CD14-positive monocyte (primary cell): ENCODE measurements at places on chromosomes 7 and 10.
A peak's percentile ranks its signal among the peaks of the same experiment; 100 is the strongest.

- no peak for DNase-seq
Measured at GRCh38 chr10:32125023-32125422, 68.8 kb upstream of the KIF5B start.

DNA sequence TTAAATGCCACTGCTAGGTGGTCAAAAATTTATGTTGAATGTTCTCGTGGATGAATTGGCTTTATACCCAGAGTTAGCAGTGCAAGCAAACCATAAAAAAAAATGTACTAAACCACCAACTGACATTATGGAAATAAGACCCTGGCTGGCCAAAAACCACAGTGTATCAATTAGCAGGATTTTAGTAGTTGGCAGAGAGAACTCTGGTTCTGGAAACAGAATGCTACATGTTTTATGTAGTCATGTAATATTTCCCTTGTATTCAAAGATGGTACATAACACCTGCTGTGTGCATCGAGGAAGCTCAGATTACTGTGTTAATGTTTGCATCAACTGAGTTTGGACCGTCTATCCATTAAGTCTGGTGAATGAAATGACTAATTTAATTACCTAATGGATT, 618.5 kb downstream of the CCSER2 start:
- DNase-seq = no peak

- peak; percentile 74 for DNase-seq
Measured at GRCh38 chr7:104973909-104974415, 40.0 kb upstream of the KMT2E start.

DNA sequence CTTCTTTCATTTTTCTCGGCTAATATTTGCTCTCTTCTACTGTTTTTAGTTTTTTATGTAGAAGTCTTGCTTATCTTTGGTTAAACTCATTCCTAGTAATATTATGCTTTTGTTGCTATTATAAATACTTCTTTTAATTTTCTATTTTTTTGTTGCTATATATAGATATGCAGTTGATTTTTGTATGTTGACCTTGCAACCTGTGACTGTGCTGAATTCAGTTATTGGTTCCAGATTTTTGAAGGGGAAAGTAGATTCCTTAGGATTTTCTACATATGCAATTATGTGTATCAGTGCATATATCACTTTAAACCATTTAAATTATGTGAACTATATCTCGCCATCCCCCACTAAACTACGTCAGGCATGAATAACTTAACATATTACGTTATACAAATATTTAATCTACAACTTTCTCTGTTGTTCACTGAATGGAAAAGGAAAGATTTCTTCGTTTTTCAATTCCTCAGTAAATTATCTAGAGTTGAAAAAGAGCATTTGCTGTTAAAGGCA, 71.5 kb downstream of the IDE start:
- no peak for DNase-seq

GRCh38 chr7:19665399-19666008, 43.3 kb downstream of the POLR1F start:
- no peak for DNase-seq

DNA sequence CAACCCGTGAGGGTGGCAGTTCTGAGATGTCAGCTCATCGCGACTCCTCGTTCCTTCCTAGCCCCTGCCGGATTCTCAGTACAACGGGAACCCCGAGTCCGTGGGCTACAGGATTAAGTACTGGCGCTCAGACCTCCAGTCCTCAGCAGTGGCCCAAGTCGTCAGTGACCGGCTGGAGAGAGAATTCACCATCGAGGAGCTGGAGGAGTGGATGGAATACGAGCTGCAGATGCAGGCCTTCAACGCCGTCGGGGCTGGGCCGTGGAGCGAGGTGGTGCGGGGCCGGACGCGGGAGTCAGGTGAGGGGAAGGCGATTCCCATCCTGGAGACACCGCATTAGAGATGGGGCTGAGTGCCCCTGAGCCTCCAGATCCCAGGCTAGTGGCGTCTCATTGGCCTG, 568.1 kb upstream of the FOXK1 start:
- no peak for DNase-seq

DNA sequence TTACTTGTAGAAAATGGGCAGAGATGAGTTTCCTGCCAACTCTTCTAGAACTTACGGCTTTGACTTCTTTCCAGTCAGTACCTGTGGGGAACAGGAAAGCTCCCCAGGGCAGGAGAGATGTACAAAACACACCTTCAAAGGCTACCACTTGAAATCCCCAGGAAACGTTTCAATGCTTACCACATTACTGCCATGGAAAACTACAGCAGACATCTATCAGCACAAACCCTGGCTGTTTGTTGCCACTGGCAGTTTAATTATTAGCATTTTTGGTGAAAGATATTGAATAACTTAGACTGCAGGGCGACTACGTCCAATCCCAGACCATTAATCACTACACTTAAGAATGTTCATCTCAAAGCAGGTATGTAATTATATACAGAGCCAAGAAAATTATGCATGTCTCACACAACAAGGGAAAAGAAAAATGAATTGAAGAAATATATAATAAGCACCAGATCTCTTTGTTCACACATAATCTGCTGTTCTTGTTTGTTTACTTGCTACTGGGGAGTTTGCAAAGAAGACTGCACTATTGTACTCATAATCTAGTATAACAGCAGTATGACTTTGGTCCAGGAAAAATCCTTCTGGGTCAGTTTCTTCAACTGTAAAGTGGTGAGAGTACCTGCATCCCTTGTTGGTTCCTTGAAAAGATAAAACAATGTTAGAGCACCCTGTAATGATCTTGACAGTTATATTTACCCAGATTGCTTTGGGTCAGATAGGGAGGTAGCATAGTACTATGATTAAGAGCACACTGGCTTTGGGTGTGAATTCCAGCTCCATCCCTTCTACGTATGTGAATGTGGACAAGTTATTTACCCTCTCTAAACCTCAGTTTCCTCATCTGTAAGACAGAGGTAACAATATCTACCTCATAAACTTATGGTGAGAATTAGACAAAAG, 138.3 kb downstream of the DOCK4 start:
- DNase-seq = no peak

- DNase-seq = no peak
Measured at GRCh38 chr10:81873231-81873931, 1.6 kb upstream of the NRG3 start.

DNA sequence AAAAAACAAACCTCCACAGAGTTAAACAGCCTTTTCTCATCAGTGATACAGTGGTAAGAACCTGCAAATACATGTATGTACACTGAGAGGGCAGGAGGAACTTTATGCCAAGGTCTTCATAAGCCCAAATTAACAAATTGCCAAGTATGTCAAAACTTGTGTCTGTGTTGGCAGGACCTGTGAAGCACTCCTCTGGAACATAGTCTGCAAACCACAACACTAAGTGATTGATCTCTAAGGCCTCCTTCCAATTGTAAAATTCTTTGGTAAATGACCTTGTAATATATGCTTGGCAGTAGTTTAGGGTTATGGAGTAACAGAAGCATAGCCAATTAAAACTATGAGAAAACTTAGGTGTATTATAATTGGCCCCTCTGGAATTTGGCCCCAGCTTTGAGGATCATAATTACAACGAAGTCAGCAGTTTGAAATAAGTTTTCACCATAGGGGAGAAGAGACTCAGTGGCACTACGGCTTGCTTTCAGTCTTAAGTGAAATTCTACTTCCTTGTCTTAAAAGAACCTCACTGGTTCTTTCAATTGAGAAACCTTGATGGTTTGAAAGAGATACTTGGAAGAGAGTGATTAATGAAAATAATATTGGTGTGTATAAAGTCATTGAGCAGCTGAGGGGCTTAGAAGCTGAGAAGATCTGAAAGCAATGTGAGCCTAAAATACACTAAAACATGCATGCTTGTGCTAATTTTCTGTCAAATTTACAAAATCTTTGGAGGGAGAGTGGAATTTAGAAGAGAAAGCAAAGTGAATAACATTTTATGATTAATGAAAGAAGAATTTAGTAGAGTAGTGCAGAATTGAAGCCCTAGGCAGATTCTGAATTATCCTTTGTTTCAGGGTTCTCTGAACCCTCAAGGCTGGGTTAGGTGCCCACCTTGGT, 57.6 kb downstream of the CNNM2 start:
- DNase-seq = no peak

DNA sequence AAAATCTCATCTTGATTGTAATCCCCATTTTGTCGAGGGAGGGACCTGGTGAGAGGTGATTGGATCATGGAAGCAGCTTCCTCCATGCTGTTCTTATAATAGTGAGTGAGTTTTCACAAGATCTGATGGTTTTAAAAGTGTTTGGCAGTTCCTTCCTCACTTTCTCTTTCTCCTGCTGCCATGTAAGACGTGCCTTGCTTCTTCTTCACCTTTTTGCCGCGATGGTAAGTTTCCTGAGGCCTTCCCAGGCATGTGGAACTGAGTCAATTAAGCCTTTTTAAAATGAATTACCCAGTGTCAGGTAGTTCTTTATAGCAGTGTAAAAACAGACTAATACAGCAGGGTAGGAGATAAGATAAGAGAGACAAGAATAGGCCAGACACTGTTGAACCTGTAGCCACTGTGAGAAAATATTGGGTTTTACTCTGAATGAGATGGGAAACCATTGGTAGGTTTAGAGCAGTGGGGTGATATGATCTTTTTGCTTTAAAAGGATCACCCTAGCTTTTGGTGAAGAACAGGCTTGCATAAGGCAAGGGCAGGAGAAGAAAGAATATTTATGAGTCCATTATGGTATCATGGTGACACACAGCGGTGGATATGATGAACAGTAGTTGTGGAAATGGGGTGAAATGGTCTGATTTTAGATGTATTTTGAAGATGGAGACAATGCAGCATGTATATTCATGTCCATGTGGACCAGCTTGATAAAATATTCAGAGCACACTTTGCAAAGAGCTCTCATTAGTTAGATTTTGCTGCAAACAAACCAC, 11.5 kb downstream of the OR6B1 start:
- DNase-seq = no peak
